ENCODE measurements at places on chromosomes 2 and 18.

DNA sequence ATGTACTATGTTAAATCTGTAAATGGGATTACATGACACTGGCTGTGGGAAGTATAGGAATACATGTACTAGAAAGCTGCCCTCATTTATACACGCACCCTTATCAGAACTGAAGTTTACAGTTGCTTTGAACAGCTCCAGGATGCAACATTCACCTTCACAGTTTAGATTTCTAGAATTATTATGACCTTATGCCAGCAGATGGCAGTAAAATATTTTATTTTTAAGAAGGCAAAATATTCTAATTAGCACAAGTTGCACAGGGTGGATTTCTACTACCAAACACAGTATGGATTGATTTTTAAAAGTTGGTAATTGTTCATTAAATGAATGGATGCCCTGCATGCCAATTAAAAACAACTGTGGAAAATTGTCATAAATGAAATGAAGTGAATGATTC lies 670.4 kb downstream of the KCNJ3 start:
- DNase-seq = no peak

DNA sequence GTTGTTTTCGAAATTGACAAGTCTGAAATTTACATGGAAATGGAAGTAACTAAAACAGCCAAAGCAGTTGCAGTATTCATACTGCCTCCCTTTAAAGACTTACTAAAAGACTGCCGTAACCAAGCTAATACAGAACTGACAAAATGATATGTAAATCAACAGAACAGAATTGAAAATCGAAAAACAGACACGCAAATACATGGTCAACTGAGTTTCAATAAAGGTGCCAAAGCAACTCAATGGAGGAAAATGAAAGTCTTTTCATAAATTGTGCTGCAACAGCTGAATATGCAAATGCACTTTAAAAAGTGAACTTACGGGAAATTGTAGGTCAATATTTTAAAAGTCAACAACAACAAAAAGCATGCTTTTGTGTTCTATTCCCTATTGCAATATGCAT lies 34.2 kb downstream of the TMEM131 start:
- DNase-seq = no peak

- DNase-seq = no peak
These were observed 14.0 kb downstream of the MCFD2 start for GRCh38 chr2:46901611-46902010.

- no peak for DNase-seq
These were observed 90.9 kb downstream of the MALT1 start for GRCh38 chr18:58761970-58762780.

- DNase-seq = no peak
These were observed 1.3 kb downstream of the PTPRM start for GRCh38 chr18:7568426-7568825.

DNA sequence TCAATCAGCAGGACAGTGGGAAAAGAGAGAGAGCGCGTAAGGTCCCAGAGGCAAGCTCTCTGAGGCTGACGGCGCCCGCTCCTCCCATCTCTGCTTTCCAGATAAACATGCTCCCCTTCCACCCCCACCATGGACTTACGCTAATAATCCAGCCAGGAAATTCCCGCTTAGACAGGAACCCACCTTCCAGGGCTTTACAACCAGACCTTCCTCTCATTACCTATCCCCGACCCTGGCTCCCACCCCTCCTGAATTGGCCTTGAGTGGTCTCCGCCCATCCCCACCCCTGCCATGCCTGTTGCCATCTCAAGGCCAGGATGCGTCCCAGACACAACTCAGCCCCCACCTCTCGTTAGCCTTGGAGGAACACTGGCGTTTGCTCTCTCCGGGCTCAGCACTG lies 131.1 kb downstream of the SMAD2 start:
- no peak for DNase-seq

DNA sequence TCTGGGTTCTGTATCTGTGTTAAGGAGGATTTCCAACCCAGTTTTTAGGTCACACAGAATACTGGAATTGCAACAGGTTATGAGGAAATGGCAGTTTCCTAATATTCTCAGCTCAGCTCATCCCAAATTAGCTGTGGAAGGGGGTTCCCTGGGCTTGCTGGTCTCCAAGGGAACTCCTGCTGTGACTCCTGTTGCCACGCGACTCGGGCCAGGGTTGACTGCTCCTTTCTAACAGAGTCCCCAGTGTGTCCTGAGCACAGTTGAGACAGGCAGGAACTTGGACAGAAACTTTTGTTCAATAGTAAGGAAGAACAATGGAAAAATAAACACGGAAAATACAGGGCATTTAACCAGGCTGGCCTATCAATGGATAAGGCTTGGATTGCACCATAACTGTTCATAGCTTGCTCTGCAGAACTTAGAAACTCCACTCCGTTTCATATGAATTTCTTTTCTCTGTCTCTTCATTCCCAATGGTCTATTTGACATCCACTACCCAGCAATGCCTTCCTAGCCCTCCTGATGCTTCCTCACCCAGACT lies 3.8 kb upstream of the ROCK2 start:
- no peak for DNase-seq

- peak; percentile 29 for DNase-seq
These were observed 29.2 kb downstream of the UNC50 start for GRCh38 chr2:98637401-98638147.

- DNase-seq = no peak
These were observed 39.0 kb downstream of the GLI2 start for GRCh38 chr2:120774557-120775160.

DNA sequence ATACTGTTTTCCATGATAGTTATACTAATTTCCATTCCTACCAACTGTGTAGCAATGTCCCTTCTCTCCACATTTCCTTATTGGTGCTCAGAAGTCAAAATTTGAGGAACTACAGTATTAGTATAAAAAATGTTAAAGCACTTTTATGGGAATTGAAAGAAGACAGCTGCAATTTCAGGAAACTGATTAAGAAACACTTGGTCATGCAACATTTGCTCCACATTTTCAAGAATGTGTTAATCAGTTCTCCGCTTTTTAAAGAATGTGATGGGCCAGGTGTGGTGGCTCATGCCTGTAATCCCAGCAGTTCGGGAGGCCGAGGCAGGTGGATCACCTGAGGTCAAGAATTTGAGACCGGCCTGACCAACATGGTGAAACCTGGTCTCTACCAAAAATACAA lies 33.6 kb upstream of the MGAT4A start:
- DNase-seq = no peak

- no peak for DNase-seq
These were observed 3.9 kb upstream of the TRIB2 start for GRCh38 chr2:12712881-12713280.

- DNase-seq = peak; percentile 40
These were observed 2.9 kb upstream of the BCL2L11 start for GRCh38 chr2:111117598-111118480.

GRCh38 chr18:36379435-36379984 lies 82.0 kb downstream of the FHOD3 start:
- DNase-seq = no peak

DNA sequence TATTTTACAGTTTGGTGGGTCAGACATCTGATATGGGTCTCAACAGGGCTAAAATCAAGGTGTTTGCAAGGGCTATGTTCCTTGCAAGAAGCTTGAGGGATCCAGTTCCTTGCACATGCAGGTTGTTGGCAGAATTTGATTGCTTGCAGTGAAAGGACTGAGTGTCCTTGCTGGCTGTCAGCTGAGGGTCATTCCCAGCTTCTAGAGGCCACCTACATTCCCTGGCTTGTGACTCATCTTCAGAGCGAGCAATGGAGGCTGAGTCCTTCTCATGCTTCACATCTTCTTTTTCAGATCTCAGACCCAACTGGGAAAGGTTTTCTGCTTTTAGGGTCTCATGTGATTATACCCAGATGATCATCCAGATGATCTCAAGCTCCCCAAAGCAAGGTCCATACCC lies 12.4 kb downstream of the MEX3C start:
- no peak for DNase-seq

GRCh38 chr18:54947091-54947490 lies 12.2 kb downstream of the CCDC68 start:
- no peak for DNase-seq

DNA sequence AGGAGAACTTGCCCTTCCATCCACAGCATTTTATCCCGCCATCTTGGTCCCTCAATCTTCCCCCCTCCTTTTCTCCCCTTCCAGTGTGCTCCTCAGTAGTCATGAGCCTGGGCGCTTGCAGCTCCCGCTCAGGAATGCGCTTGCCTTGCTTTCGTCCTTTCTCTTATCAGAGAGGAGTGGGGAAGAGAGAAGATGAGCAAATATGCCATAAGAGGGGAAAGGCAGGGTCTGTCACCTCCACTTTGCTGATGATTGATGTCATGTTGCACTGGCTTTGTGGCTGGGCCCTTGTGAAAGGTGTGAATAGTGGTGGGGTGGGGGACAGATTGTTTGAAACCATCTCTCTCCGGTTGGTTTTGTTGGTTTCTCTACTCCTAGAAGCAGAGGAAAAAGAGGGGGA lies 569.3 kb downstream of the TNS1 start:
- DNase-seq = no peak

- no peak for DNase-seq
These were observed 121.9 kb upstream of the MSTN start for GRCh38 chr2:190184460-190184859.

GRCh38 chr2:43853141-43854081 lies 14.6 kb downstream of the ABCG8 start:
- no peak for DNase-seq

DNA sequence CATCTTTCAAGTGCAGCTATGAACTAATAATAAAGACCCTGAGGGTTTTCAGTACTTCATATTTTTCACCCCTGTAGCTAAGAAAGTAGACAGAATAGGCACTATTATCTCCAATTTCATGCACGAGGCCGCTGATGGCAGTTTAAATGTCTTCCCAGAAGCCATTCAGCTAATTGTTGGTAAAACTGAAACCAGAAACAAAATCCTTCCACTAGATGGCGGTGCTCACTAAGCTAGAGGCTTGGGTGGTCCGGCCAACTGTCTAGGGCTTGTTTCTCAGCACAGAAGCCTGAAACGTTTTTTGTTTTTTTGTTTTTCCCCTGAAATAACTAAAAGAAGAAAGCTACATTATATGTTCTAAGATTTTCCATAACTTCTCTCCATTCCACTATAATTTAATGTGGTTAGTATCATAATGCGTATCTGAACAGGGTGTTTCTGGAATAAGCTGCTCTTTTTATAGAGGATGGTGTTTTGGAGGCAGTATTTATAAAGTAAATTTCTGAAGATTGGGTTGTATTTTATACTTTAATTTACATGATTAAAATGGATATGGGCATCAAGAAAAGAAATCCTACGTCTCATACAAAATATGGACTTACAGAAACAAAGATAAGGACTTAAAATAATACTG lies 159.4 kb downstream of the PIK3C3 start:
- peak; percentile 43 for DNase-seq

GRCh38 chr2:190707726-190708125 lies 58.8 kb downstream of the NAB1 start:
- no peak for DNase-seq

- no peak for DNase-seq
These were observed 29.7 kb downstream of the ZC3H6 start for GRCh38 chr2:112305132-112305531.

DNA sequence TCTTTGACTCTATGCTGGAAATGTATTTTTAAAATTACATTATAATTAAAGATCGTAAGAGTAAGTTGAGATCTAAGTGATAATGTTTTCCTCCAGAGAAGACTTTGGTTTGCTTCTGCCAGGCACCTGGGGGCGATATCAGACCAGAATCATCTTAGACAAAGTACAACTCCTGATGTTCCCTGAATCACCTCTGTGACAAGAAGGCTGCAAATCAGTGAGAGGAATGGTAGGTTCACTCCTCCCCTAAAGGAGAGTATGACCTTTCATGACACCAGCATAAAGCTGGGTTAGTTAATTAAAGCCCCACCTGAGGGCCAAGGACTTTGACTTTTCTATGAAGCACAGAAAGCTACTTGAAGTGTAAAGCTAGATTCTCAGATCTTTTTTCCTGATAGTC lies 114.4 kb upstream of the DTNA start:
- DNase-seq = no peak

DNA sequence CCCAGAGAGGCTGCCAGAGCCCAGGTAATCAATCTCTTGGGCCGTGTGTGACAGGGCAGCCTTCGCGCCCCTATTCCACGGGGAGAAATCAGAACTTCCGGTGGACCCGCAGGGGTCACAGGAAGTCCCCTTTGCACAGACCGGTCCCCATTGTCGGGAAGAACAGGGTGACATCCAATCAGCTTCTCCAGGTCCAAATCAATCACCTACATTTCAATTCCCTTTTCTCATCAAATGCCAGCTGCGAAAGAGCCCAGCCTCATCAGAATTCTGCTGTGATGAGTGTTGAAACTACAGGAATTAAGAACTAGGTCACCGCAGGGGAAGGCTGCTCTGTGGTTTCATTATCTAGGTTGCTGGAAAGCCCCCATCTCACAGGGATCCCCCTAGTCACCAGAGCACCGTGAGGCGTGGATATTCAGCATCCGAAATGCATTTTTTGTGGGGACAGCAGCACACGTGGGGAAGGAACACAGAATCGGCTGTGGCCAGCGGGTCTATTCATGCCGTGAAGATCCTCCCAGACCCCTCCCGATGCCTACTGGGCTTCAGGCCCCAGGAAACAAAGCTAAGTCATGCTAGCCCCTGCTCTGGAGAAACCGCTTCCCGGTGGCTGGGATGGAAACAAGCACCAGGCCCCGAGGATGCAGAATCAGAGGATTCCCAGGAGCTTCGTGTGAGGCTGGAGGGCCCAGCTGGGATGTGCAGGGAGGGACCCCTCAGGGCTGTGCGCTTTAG lies 193.7 kb upstream of the ID2 start:
- DNase-seq = peak; percentile 63

GRCh38 chr2:10635430-10635829 lies 54.3 kb downstream of the NOL10 start:
- no peak for DNase-seq

- DNase-seq = no peak
These were observed 126.0 kb upstream of the KLF7 start for GRCh38 chr2:207291625-207292252.

DNA sequence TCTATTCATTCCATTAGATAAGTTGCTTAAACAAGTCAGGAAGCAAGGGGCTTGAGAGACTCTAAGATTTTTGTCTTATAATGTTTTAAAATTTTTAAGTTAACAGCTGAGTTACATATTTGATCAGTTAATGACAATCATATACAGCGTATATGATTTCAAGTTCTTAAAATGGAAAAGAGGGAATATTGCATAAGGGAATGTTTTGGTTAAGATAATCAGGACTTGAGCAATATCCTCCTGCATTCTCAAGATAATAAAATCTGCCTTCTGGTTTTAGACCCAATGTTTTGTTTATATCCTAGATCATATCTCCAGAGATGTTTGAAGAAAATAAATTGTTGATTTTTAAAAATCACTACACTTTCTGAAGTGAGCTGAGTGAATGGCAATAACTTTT lies 13.4 kb upstream of the DYNC1I2 start:
- no peak for DNase-seq

DNA sequence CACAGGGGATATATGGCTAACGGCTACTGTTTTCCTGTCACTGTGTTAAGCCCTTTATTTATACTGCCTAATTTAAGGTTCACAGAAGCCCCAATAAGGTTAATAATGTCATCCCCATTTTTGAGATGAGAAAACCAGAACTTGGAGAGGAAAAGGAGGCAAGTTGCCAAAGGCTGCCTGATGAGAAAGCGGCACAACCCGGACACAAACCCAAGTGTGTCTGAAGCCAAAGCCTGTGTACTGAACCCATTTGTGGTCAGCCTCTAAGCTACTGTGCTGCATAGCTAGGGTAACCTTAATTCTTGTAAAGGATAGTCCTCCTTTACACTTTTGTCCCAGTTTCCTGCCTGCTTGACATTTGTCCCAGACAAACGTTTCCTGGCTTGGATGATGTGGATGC lies 954.7 kb upstream of the FANCL start:
- DNase-seq = no peak

GRCh38 chr2:24024018-24024417 lies 14.1 kb downstream of the MFSD2B start:
- no peak for DNase-seq

GRCh38 chr2:85888684-85889626 lies at the start of gene ST3GAL5:
ST3GAL5 (minus strand) TSS chr2:85888990; CDS start chr2:85888905, 85 bp downstream.
- DNase-seq = peak; percentile 99

Measured in activated CD8-positive, alpha-beta memory T cell treated with anti-CD3 and anti-CD28 coated beads, Interleukin-2, amount 50 U/mL, for 4 hours (primary cell).